SW 1271 (cell line): ENCODE measurements at places on chromosomes 11 and 22.

GRCh38 chr22:38203090-38203810 lies 1.5 kb downstream of the MAFF start:
- DNase-seq, result peak; percentile 29

GRCh38 chr11:87437133-87437843 lies 399.6 kb downstream of the TMEM135 start:
- DNase-seq, result no peak

- no peak for DNase-seq
Observed at GRCh38 chr11:3205261-3206155, 13.1 kb downstream of the MRGPRG start.

DNA sequence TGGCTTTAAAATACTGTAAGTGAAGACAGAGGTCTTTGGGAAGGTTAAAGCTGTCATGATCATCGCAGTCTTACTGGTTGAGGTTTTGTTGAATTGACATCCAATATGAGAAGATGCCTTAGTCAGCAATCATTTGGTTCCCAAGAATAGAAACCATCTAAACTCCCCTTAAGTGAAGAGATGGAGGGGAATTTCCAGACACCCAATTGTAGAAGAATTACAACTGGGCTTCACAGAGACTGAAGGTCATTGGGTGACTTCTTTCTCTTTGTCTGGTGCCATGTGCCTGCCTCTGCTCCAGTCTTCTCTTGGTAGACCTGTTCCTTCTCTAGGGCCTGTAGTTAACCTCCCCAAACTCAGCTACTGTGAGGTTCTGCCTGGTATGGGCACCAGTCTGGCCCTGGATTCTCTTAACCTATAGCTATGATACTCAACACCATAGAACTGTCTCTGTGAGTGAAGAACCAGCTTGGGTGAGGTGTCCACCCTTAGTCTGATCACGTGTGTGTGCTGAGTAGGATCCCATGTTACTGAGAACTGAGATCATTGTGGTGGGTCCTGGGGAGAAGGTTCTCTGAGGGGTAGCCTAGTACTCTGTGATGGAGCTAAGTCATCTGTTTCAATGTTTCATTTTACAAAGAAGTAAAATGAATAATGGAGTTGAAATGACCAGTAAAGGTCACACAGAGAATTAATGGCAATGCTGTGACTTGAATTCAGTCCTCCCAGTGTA lies 182.5 kb downstream of the CSNK2A3 start:
- no peak for DNase-seq

- no peak for DNase-seq
Observed at GRCh38 chr11:61095021-61095420, 7.3 kb upstream of the CD5 start.

DNA sequence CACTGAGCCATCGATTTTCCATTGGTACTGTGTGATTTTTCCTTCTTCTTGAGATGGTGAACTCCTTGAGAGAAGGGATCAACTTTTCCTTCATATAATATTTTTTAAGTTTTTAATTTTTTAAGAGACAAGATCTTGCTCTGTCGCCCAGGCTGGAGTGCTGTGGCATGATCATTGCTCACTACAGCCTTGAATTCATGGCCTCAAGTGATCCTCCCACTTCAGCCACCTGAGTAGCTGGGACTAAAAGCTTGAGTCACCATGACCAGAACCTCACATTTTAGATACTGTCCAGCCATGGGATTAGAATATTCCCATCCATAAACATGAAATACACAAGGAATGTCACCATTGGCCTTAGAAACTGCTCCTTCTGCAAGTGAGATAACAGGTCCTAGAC lies 66.9 kb upstream of the CHRM4 start:
- no peak for DNase-seq

- no peak for DNase-seq
Observed at GRCh38 chr11:123587559-123587958, 66.9 kb downstream of the SCN3B start.

GRCh38 chr11:59225017-59225416 lies 12.3 kb upstream of the MPEG1 start:
- no peak for DNase-seq

- no peak for DNase-seq
Observed at GRCh38 chr11:69705351-69705811, 1.6 kb upstream of the FGF19 start.

DNA sequence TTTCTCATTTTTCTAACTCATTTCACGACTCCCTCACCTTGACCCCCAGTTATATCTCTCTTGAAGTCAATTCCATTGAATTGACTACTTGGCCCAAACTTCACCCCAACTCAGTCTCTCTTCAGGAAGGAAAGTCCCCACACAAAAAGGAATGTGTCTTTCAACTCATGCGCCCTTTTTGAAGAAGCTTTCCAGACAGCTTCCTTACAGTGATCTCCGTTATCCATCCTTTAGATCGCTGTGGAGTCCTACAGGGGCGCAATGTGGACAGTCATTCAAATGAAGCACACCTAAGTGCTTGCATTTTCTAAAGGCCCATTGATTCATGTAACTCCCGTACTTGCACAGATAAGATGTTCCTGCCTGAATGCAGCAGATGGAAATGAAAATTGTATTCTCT lies 101.1 kb upstream of the VPREB1 start:
- DNase-seq, result no peak

- DNase-seq, result no peak
Observed at GRCh38 chr11:61586792-61587430, 6.0 kb upstream of the SYT7 start.

DNA sequence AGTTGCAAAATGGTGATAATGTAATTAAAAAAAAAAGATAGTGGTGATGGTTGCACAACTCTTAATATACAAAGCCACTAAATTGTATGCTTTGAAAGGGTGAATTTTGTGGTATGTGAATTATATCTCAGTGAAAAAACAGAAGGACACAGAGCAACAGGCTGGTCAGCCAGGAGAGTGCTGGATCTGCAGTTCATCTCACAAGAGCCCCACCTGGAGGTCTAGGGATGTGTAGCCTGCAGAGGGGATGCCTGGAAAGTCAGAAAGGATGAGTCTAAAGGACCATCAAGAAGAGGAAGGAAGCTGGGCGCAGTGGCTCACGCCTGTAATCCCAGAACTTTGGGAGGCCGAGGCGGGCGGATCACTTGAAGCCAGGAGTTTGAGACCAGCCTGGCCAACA lies 9.0 kb downstream of the POLR3H start:
- peak; percentile 3 for DNase-seq

- no peak for DNase-seq
Observed at GRCh38 chr11:110544779-110545178, 115.0 kb downstream of the FDX1 start.

GRCh38 chr11:8239536-8240228 lies 24.0 kb downstream of the LMO1 start:
- no peak for DNase-seq

- DNase-seq, result no peak
Observed at GRCh38 chr11:95371153-95371552, 140.2 kb upstream of the SESN3 start.

DNA sequence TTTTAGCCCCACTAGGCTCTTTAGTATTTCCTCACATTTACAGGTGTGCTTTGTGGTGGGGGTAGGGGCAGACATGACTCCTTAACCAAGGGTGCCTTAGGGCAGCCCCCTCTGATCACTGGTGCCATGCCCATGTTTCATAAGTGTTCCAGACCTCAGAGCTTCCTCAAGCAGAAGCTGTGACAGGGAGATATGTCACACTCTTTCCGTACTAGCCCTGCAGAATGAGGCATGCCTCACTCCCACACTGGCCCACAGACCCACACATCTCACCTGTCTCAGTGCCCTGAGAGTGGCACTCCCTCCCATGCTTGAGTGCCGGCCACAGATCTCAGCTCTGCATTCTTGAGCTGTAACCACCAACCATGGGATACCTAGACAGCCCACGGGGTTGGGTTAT lies 22.9 kb upstream of the OR56B4 start:
- no peak for DNase-seq
